ENCODE measurements at places on chromosomes 5 and 9. TPM values are rescaled to one million over a fixed set of nuclear protein-coding genes. Genes with fewer than 3 reads are reported as not detected.

Gene CCDC171
- 21.9 TPM for total RNA-seq

Gene RUFY1
- total RNA-seq, result 31.1 TPM

Gene HINT2
- 13.4 TPM for total RNA-seq

Gene ANXA2R
- 1.6 TPM for total RNA-seq

Measured in diencephalon (tissue), 1 donor.